ENCODE measurements at places on chromosomes 3 and 15.

- peak; percentile 18 for DNase-seq
Observed at GRCh38 chr15:64720188-64720587, 55.2 kb downstream of the RBPMS2 start.

GRCh38 chr3:37248164-37248563 lies 73.8 kb upstream of the LRRFIP2 start:
- DNase-seq = peak; percentile 75

GRCh38 chr3:72906154-72906553 lies 18.3 kb downstream of the GXYLT2 start:
- DNase-seq = no peak

DNA sequence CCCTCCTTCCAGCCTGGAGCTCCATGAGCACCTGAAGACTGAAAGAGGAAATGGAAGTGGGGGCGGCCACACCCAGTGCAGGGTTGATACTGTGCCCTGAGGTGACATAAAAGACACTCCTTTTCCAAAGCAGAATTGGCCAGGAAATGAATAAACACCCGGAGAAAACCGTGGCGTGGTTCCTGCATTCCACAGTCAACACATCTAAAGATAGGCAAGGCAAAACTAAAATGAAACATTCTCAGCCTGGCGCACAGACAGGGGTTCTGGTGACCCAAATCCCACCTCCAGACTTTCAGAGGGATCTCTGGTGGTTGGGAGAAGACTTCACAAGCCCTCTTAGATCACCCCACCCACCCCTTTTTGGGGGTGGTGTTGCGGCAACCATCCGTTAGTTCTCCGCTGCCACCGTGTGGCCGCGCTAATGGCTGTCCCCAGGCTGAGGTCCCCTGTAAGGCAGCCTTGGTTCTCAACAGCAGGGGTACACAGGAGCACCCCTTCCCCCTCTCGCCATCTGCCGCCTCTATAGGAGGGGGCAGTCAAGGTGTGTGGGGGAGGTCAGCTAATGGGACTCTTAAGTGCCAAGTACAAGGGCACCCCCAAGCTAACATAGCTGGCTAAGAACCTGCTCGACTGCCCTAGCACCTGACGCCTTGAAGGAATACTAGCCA lies 2.5 kb upstream of the MST1R start:
- peak; percentile 35 for DNase-seq

- DNase-seq = no peak
Observed at GRCh38 chr3:440826-441225, 244.3 kb downstream of the CHL1 start.

DNA sequence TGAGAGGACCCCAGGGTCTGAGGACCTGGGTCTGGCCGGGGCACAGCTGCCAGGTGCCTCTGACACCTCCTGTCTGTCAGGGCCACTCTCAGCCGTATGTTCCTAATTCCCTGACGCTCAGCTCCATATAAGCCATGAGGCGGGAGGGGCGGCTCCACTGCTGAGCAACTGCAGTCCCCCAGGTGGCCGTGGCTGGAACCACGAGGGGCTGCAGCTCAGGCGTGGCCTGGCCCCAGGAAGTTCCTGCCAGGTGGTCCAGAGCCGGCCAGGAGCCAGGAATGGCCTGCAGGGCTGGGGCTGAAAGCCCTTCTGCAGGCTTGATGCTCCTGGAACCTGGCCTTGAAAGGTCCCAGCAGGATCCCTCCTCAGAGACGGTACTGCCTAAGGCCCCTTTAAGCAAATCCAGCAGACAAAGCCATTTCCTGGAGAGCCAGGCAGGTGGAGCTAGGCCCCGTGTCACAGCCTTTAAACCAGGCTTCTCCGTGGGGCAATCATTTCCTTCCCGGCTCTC lies 118.0 kb downstream of the CHSY1 start:
- no peak for DNase-seq

- DNase-seq = no peak
Observed at GRCh38 chr3:147426931-147427330, 17.8 kb downstream of the ZIC1 start.

DNA sequence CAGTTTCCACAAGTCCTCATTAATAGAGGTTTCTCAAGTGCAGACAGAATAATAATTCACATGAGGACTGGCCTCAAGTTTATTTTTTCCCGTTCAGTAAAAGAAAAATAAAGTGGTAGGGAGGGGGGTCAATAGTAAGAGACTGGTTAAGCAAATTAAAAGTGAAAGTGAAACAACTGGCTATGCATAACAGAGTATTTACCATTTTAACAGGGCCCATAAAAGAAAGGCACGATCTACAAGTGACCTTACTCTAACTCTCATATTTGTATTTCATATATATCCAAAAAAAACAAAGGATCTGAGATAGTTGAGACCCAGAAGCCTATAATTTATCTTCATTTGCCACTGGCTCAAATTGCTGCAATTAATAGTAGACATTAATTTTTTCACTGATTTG lies 686.3 kb downstream of the NTRK3 start:
- peak; percentile 24 for DNase-seq

DNA sequence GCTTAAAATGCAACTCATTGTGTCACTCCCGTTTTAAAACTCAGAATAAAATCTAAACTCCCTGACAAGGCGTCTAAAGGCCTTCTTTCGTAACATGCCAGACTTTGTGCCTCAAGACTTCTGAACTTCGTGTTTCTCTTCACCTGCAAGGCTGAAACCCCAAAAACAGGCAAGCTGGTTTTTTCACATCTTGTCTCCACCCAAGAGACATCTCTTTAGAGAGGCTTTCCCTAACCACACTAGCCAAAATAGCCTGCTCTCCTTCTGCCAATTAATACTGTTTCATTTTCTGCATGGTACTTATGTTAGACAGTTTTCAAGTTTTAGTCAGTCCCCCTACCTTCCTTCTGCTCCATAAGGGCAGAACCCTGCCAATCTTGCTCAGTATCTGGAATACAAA lies 41.6 kb downstream of the RAF1 start:
- DNase-seq = peak; percentile 22

GRCh38 chr15:83602021-83602420 lies 51.9 kb upstream of the ADAMTSL3 start:
- peak; percentile 15 for DNase-seq

- peak; percentile 21 for DNase-seq
Observed at GRCh38 chr3:18847583-18848197, 300.6 kb upstream of the KCNH8 start.

DNA sequence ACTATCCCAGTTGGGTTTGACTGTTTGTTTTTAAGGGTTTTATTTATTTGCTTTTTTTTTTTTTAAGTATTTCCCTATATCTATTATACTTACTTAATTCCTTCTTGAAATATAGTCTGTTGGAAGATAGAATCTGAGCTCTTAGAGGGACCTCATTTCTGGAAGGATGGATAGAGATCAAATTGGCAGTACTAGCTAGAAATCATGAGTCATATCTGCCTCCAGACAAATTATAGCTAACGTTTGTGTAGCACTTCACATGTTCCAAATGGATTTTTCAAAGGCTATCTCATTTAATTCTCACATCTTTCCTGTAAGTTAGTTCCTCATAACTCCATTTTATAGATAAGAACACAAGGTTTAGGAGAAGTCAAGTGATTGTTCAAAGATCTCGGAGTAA lies 384.7 kb downstream of the ZIC1 start:
- DNase-seq = no peak

GRCh38 chr3:115275896-115276295 lies 128.8 kb upstream of the ZBTB20 start:
- no peak for DNase-seq

- no peak for DNase-seq
Observed at GRCh38 chr3:79543218-79543982, 224.4 kb downstream of the ROBO1 start.

GRCh38 chr3:12356996-12357395 lies 68.1 kb downstream of the PPARG start:
- DNase-seq = no peak

- DNase-seq = no peak
Observed at GRCh38 chr3:31821118-31821517, 159.9 kb downstream of the OSBPL10 start.

GRCh38 chr15:57589281-57589680 lies 2.4 kb upstream of the MYZAP start:
- DNase-seq = no peak

DNA sequence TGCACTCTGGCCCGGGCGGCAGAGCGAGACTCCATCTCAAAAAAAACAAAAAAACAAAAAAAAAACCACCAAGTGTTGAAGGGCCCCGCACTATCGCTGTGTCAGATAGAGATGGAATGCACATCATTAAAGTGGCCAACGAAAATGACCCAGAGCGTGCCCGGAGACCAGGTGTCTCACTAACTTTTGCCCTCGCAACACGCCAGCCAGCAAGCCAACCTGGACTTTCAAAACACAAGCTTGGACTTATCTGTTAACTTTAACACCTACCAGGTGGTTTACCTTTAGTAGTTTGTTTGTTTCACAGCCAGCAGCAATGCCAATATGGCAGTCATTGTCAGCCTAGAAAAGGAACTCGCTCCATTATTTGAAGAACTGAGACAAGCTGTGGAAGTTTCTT lies 28.6 kb downstream of the FAM174B start:
- no peak for DNase-seq

DNA sequence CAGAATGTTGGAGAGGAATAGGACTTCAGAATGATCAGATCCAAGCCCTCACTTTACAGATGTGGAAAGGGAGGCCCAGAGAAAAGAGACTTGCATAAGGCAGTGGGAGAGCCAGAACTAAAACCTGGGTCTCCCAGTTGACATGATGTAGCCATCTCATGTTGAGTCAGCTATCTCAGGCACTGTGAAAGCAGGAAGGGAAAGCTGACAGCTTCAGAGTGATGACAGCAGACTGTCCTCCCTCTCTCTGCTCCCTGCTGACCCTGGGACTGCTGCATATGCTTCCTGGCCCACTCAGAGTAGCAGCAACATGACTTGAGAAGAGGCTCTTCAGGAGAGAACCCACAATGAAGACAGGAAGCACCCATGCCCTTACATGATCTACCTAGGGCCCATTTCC lies 14.7 kb downstream of the FHIT start:
- DNase-seq = peak; percentile 45

- no peak for DNase-seq
Observed at GRCh38 chr15:101651554-101652097, 555 bp downstream of the TM2D3 start.

DNA sequence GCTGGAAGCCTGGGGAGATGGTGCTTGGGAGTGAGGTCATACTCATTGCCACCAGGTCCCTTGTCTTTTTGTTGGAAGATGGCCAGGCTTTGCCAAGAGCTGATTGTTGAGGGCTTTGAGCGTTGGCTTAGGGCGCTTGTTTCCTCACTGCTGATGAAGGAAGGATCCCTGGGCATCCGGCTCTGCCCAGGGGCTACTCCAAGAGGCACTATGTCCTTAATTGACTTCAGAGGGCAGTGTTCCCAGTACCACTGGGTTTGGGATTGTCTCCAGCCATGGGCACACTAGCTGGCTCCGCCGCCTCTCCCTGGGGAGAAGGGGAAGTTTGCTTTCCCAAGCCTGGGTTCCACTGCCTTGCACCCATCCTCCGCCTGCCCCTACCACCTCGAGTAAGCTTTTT lies 57.2 kb upstream of the RGMA start:
- no peak for DNase-seq

DNA sequence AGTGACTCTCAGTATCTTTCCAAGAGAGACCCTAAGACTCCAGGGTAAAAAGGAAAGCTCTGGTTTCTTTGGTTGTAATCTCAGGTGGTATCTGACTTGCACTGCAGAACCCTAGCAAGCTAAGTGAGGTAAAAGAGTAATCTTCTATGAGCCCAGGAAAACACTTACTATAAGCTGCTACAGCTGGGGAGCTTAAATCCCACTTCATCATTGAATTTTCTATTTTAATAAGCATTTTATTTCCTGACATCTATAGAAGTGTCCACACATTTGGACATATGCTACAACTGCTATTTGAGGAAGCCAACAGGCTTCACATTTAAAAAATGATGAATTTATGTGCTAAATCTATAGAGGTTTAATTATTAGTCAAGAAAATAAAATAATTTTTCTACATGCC lies 73.1 kb upstream of the GUCA1C start:
- DNase-seq = no peak

DNA sequence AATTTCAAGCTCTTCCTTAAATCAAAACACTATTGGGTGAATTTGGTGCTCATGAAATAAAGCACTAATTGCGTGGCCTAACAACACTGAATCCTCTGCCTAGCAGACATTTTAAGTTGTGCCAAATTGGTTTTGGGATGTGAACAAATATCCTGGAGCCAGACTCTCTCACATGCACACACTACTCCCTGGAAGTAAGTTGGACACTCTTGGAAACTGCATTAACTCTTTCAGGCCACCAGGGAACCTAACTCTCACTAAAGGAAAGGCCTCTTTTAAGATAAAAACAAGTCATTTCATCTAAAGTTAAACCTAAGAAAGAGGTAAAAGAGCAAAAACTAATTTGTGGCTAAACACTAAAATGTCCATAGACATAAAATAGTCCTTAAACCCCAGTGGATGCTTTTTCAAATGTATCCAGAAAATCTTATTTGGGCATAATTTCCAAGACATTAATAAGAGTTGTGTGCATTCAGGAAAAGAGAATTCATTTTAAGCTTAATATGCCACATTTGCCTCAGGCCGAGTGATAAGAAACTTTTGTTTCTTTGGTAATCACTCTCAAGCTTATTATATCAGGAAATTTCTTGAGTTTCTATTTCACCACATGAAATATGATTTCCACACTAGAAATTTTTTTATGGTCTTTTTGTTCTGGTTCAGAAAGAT lies 61.8 kb downstream of the ZBTB20 start:
- DNase-seq = no peak

Data from renal cortical epithelial cell (primary cell).